Epithelial cell of alveolus of lung (primary cell): ENCODE measurements at places on chromosomes 6 and 20. TPM values are rescaled to one million over a fixed set of nuclear protein-coding genes. Genes with fewer than 3 reads are reported as not detected.

OR2H1 gene
- not detected in 2 replicates for total RNA-seq

MOCS1 gene
- 11.2 and 18.5 TPM in 2 replicates for total RNA-seq

SGK2 gene
- total RNA-seq, result not detected in 2 replicates

ZNF831 gene
- not detected in 2 replicates for total RNA-seq

SPDEF gene
- 1.3 TPM in 1 of 2 replicates, not detected in the other for total RNA-seq

PIGU gene
- total RNA-seq, result 13.0 and 15.5 TPM in 2 replicates

KHDC1L gene
- not detected in 2 replicates for total RNA-seq

RIMS4 gene
- not detected in 2 replicates for total RNA-seq

SNPH gene
- total RNA-seq, result 8.1 and 9.2 TPM in 2 replicates

CTCFL gene
- not detected in 2 replicates for total RNA-seq

PRSS35 gene
- 1.6 and 3.7 TPM in 2 replicates for total RNA-seq

RIPPLY2 gene
- total RNA-seq, result not detected in 2 replicates

CLDN20 gene
- not detected in 2 replicates for total RNA-seq

PIGT gene
- total RNA-seq, result 107 and 126 TPM in 2 replicates

OTOR gene
- not detected in 2 replicates for total RNA-seq

MUC22 gene
- not detected in 2 replicates for total RNA-seq

TREML2 gene
- total RNA-seq, result under 0.01 TPM in 1 of 2 replicates, not detected in the other

LCA5 gene
- 5.3 and 7.5 TPM in 2 replicates for total RNA-seq

CEP162 gene
- 1.9 and 16.2 TPM in 2 replicates for total RNA-seq

FAM83C gene
- not detected in 2 replicates for total RNA-seq

E2F3 gene
- total RNA-seq, result 9.3 and 9.7 TPM in 2 replicates

BMP7 gene
- total RNA-seq, result not detected in 2 replicates

DZANK1 gene
- total RNA-seq, result 0.65 and 0.72 TPM in 2 replicates

ARMC12 gene
- 0.13 and 3.9 TPM in 2 replicates for total RNA-seq

CFAP61 gene
- total RNA-seq, result not detected in 2 replicates

CMTR1 gene
- total RNA-seq, result 19.7 and 20.1 TPM in 2 replicates

ADTRP gene
- 0.26 TPM in 1 of 2 replicates, not detected in the other for total RNA-seq

MATN4 gene
- 0.80 TPM in 1 of 2 replicates, not detected in the other for total RNA-seq

BANF2 gene
- total RNA-seq, result not detected in 2 replicates

LTB gene
- 0.91 TPM in 1 of 2 replicates, not detected in the other for total RNA-seq

MAS1 gene
- total RNA-seq, result not detected in 2 replicates

PGC gene
- 0.24 TPM in 1 of 2 replicates, not detected in the other for total RNA-seq

SLC16A10 gene
- 0.08 TPM in 1 of 2 replicates, not detected in the other for total RNA-seq

GHRH gene
- total RNA-seq, result not detected in 2 replicates

C6orf15 gene
- 0.65 TPM in 1 of 2 replicates, not detected in the other for total RNA-seq

SLC35F1 gene
- under 0.01 TPM in 1 of 2 replicates, not detected in the other for total RNA-seq

TM9SF4 gene
- 33.7 and 46.9 TPM in 2 replicates for total RNA-seq

WFDC5 gene
- not detected in 2 replicates for total RNA-seq

PROCR gene
- 80.6 and 95.7 TPM in 2 replicates for total RNA-seq

CST2 gene
- 0.56 TPM in 1 of 2 replicates, not detected in the other for total RNA-seq

RCAN2 gene
- total RNA-seq, result 5.3 and 5.9 TPM in 2 replicates

GPR6 gene
- not detected in 2 replicates for total RNA-seq

GMPR gene
- 3.4 and 8.2 TPM in 2 replicates for total RNA-seq

VSX1 gene
- not detected in 2 replicates for total RNA-seq

MRPL18 gene
- total RNA-seq, result 75.6 and 96.3 TPM in 2 replicates

EZR gene
- 20.8 and 87.5 TPM in 2 replicates for total RNA-seq

CCN6 gene
- not detected in 2 replicates for total RNA-seq

BMP5 gene
- 0.13 and 21.6 TPM in 2 replicates for total RNA-seq

NR2E1 gene
- not detected in 2 replicates for total RNA-seq

GPLD1 gene
- 0.26 TPM in 1 of 2 replicates, not detected in the other for total RNA-seq

ME1 gene
- 20.0 and 24.0 TPM in 2 replicates for total RNA-seq

C20orf202 gene
- total RNA-seq, result not detected in 2 replicates

NKX2-4 gene
- total RNA-seq, result not detected in 2 replicates
